Activated CD8-positive, alpha-beta memory T cell treated with anti-CD3 and anti-CD28 coated beads for 4 hours (primary cell): ENCODE measurements at places on chromosomes 6 and 20.

DNA sequence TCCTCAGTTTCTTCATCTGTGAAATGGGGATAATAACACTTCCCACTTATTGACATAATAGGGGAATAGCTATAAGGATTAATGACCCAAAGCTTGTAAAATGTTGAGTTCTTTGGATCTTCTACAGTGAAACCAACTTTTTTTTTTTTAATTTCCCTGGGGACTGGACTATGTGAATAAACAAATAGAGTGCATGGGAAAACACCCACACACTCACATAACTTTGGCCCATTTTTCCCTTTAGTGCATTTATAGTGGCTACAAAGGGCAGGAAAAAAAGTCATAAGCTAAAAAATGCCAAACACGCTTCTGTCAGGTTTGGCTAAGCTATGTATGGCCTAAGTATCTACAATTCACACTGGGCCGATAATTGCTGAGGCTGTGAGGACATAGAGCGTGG is 406.2 kb upstream of the JAG1 start:
- no peak for DNase-seq

DNA sequence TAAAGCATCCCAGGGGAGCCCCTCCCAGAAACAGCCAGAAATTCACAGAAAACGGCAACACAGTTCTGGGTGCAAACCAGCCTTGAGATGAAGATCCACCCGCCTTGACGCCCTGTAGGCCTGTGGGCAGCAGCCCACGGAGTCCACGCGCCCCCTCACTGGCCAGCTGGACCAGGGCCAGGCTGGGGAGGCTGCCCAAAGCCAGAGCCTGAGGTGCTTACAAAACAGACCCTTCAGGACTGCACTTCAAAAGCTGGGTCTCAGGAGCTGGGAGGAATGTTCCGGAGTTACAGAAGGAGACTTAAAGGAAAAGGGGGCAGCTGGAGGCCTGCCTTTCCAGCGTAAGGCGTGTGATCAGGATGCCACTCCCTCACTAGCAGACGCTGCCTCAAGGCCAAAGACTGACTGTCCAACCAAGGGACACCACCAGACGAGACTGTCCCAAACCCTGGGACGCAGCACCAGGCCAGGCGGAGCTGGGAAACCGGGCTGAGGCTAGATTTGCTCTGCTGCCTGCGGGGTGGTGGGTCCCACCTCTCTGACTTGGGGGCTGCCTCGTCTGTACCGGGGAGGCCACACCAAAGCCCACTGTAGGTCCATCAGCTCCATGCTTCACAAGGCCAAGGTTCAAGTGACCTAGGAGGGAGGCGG is 48.1 kb downstream of the RRBP1 start:
- DNase-seq, result no peak

DNA sequence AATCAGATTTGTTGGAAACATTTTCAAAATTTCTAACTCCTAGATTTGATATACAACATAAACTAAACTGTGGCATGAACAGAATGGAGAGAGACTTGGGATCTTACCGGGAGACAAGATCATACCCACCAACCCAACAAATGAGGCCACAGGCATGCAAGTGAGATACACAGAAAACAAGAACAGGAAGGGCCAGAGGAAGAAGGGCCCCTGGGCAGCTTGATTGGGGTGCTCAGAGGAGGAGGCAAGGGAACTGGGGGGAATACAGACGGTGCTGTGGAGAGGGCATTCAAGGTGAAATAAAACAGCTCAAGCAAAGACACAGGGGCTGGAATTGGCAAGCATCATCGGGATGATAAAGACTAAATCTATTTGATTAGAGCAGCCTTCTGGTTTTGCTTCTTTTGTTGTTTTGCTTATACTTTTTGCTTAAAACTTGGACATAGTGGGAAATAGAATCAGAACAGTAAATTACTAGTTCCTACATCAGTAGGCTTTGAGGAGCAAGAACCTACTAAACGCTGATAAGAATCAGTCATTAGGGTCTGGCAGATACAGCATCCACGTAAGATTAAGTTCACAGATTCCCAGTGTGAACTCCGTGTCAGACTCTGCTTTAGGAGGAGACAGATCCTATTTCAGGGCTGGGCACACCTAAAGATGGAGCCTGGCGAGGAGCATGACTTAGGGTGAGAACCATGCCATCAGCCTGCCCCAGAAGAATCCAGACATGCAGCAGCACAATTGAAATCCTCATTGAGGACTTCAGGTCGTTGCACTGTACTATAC is 3.5 kb upstream of the RAMACL start:
- no peak for DNase-seq

DNA sequence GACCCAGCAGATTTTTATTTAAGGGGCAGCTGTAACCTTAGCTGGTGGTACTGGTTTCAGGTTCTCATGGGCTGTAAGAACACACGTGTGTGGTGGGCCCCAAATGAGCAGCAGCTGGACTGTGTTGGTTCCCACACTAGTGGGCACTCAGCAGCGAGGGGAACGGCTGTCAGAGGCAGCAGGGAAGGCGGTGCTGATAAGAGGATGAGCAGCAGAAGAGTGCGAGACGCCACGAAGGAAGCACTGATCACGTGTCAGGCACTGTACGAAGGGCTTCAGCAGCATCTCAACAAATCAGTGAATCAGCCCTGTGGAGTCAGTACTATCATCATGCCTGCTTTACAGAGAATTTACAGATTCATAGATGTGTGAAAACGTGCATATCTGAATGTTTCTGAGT is 41.0 kb upstream of the EMILIN3 start:
- no peak for DNase-seq

GRCh38 chr20:47860049-47860830 is 75.0 kb upstream of the SULF2 start:
- DNase-seq, result no peak

DNA sequence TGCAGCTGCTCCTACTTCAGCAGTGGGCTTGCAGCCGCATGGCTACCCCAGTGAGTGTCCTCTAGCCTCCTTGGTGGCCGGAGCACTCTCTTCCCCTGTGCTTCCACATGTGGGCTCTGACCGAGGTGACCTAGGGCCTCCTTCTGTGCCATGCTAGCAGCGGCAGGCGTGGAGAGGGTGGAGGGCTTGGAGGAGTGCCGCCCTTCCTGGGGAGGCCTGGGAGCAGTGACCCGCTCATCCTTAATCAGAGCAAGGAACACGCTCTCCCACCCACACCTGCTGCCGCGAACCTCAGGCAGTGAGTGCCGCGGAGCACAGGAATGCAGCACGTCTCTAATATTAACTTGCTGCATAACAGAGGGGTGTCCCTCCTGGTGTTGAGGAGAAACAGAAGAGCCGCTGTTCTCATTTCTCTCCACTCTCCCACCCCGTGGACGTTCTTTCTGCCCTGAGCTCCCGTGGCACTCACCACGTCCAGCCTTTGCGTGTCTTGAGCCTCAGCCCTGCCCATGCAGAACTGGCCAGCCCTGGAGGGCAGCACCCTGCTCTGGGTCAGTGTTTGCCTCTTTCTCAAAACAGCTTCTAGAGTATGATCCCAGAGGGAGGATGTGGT is 31.9 kb downstream of the DUSP22 start:
- no peak for DNase-seq

GRCh38 chr6:170047823-170048222 is 243.1 kb downstream of the DLL1 start:
- DNase-seq, result no peak

- no peak for DNase-seq
These were observed 58.8 kb downstream of the BMP6 start for GRCh38 chr6:7784706-7785105.

DNA sequence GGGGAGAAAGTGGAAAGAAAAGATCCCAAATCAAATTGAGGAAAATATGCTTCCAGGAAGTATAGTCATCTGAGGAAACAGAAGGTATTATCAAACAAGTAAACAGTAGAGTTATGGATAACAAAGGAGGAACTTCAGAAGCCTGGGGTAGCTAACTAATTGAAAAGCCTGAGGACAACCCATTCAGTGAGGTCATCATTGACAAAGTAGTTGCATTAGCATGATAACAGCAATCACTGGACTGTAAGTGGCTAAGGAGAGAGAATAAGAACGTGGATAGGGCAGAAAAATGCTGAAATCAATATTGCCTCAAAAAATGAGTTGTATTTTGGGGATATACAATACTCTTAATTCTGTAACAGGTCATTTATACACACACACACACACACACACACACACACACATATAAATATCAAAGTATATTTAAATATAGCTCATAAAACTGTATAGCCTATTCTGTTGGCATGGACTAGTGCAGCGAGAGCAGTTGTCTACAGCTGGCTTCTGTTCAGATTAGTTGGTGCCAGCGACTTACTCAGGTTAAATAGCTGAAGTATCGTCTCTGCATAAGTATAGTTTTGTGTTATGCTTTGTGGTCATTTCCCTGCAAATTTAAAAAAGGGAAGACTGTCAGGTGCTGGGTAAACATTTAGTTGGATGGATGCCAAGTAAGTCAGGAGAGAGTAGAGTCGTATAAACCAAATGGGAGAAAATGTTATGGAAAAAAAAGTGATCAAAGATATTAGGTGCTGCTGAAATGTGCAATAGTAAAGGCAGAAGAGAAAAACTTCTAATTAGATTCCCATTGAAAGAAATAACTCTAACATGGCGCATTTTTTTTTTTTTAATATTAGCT is 33.8 kb upstream of the CTAGE9 start:
- DNase-seq, result no peak

DNA sequence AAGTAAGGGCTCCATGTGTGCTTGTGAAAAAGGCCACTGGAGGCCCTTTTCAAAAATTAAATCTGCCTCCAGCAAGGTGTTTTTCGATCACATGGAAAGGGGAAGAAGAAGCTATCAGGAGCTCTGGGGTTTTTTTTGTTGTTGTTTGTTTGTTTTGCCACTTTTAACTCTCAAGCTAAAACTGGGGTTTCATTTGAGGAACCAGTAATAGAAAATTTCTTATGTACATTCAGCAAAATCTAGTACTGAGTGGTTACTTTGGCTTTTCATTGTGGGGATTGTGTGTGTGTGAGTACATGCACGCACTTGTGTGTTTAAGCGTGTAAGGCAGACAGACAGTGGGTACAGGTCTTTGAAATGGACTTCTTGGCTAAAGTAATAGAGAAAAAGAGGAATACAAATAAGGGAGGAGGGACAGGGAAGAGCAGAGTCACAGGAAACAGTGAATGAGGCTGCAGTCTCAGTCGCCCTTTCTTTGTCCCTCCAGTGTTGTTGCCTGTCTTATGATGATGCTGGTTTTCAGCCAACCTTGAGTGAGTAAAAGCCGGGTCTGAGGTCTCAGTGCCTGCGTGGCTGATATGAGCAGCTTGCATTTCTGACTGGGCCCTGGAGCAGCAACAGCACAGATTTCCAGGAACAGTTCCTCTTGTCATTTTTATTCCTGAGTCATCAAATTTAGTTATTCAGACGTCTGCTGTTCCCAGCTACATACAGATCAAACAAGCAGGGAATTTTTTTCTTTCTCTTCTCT is 26.2 kb downstream of the SLC16A10 start:
- peak; percentile 7 for DNase-seq

GRCh38 chr6:122730775-122731386 is 48.6 kb upstream of the FABP7 start:
- DNase-seq, result no peak

GRCh38 chr6:166259296-166259977 is 48.8 kb downstream of the PRR18 start:
- DNase-seq, result no peak

- DNase-seq, result no peak
These were observed 57.5 kb downstream of the MKKS start for GRCh38 chr20:10376270-10377075.

- no peak for DNase-seq
These were observed 286.3 kb downstream of the BTBD3 start for GRCh38 chr20:12203981-12204380.

DNA sequence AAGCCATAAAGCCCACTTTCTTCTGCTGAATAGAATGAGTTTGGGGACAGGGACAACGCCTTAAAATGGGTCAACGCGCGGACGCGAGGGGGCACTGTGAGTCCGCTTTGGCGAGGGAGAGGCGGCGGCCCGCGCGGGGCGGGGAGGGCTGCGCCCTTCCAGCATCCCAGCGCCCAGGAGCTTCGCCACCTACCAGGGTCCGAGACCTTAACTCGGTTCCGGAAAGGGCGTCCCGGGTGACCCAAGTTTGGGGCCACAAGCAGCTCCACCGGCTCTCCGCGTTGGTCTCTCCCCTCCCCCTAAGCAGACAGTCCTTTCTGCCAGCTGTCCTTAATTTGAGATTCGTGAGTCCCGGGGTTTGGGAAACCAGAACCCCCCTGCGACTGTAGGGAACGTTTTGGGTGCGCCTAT is 1.8 kb upstream of the SAMD5 start:
- no peak for DNase-seq

DNA sequence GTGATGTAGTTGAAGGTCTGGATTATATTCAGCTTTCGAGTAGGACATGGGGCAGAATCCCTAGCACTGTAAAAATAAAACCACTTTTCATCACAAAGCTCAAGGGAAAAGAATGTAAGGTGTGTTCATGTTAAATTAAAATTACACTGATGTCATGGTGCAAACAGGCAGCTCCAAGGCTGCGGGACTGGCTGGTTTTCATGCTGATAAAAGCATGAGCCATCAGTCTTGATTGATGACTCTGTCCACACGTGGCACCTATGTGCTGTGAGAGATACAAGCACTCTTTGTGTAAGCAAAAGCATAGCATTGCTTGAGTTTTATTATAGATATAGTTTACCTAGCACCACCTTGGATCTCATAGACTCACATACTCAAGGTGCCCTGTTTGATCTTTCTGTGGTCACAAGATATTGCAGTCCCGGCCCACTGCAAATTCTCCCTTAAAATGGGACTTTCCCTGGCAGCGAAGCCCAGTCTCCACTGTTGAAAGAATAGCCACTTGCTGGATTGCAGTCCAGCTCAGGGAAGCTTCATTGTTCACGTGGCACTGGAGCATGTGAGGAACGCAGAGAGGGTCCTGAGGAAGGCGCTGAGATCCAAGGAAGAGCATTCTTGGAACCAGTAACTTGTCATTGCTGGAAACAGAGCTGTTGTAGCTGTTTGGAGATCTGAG is 90.6 kb downstream of the TIAM2 start:
- DNase-seq, result no peak

- DNase-seq, result no peak
These were observed 498.3 kb upstream of the SULF2 start for GRCh38 chr20:48283470-48284110.

GRCh38 chr6:21375151-21376116 is 218.1 kb upstream of the SOX4 start:
- no peak for DNase-seq

- DNase-seq, result no peak
These were observed 60.9 kb upstream of the TULP1 start for GRCh38 chr6:35573495-35574110.

DNA sequence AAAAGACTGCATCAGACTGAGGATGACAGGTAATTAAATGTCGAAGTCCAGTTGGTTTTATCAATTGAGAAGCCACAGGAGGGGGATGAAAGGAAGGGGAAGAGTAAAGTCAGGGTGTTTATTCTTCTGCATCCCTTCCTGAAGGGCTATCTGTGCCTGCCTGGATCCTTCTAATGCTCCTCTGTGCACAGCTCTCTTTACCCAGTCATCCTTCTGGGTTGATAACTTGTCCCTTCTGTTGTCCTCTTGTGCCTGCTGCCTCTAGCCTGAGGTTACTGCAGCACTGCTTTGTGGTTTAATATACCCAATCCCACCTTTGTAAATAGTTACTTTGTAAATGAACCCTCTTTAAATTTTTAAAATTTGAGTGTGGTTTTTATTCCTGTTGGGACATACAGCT is 1127.3 kb downstream of the EPHA7 start:
- no peak for DNase-seq

GRCh38 chr20:50788045-50788991 is 6.5 kb upstream of the BCAS4 start:
- DNase-seq, result no peak
